ENCODE measurements at places on chromosomes 4 and X.

DNA sequence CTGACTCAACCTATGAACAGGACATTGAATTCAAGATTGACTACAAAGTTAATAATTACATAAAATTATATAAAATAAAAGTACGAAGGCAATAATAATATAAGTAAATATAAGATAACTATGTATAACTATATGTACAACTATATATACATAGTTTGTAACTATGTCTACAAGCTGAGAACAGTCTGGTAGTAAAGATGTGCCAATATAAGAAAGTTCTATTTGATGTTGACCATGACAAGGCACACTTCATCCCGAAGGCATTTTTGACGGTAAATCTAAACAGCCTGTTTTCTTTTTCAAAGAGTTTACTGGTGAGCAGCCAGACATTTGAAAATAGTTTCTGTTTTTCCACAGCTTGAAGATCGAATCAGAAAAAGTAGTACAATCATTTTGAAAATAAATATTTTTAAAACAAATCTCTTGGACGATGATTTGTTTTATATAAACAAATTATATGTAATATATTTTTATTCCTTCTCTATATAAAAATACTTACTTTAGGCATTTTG lies 112.9 kb downstream of the CEP44 start:
- no peak for DNase-seq
- no peak overlapping the region for H3K4me3 ChIP-seq
- H3K4me1 ChIP-seq: peaks cover 5% of the 10 kb centered on the region
- H3K27me3 ChIP-seq: peaks cover 6% of the 10 kb centered on the region
- H3K27ac ChIP-seq: no peak overlapping the region
- H3K36me3 ChIP-seq: no peaks in the 10 kb centered on the region

- H3K36me3 ChIP-seq: no peaks in the 10 kb centered on the region
- H3K4me1 ChIP-seq: no peaks in the 10 kb centered on the region
- H3K27me3 ChIP-seq: no peaks in the 10 kb centered on the region
- DNase-seq: no peak
These were observed 1196.7 kb downstream of the RAPGEF2 start for GRCh38 chr4:160299608-160300007.

DNA sequence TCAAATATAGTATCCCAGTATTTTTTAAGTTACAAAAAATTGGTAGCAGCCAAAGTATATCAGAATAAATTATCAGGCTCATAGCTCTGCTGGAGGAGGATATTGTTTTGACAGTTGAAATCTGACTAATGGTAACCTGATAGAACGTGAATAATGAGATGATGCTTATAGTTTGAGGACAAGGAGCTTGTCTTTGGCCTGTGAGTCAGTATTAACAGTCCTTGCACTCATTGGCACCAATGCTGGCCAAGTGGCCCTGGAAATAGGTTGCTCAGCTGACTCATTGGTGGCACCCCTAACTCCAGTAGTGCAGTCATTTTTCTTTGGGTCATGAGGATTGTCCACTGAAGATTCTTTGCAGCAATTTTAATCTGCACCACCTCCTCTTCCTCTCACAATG lies 203.3 kb upstream of the JADE1 start:
- no peak for DNase-seq
- H3K36me3 ChIP-seq: no peaks in the 10 kb centered on the region
- no peak overlapping the region for H3K4me3 ChIP-seq
- H3K4me1 ChIP-seq: no peaks in the 10 kb centered on the region
- peaks cover 5% of the 10 kb centered on the region for H3K27me3 ChIP-seq

DNA sequence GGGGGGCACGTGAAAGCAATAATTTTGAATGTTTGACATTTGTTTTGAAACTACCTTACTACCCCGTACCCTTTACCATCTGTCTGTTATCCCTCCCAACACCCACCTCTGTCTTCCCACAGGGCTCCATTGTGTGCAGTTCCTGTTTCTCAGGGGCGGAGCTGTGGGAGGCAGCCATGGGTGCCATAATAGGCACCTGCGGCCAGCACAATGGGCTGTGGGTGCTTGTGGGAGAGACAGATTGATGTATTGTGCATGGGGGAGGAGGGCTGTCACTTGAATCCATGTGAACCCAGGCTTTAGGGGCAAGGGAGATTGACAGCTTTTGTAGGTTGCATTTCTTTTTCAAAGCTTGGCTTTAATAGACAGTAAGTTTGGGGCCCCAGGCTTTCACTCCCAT lies 122.6 kb upstream of the CXorf66 start:
- H3K36me3 ChIP-seq: no peaks in the 10 kb centered on the region
- no peak overlapping the region for H3K27ac ChIP-seq
- no peak for DNase-seq
- no peak overlapping the region for H3K4me3 ChIP-seq

GRCh38 chr4:89586318-89586717 lies 250.6 kb downstream of the SNCA start:
- no peaks in the 10 kb centered on the region for H3K36me3 ChIP-seq
- H3K4me3 ChIP-seq: no peak overlapping the region
- no peak for DNase-seq

- no peak overlapping the region for H3K27ac ChIP-seq
- no peak for DNase-seq
- no peak overlapping the region for H3K4me3 ChIP-seq
- peaks cover 9% of the 10 kb centered on the region for H3K4me1 ChIP-seq
These were observed 9.4 kb downstream of the PLCXD1 start for GRCh38 chrX:290476-291166.

GRCh38 chr4:121679267-121679666 lies 17.5 kb downstream of the ANXA5 start:
- H3K27me3 ChIP-seq: no peaks in the 10 kb centered on the region
- peaks cover 5% of the 10 kb centered on the region for H3K4me1 ChIP-seq
- no peak overlapping the region for H3K27ac ChIP-seq
- DNase-seq: no peak
- no peak overlapping the region for H3K4me3 ChIP-seq

- H3K4me3 ChIP-seq: no peak overlapping the region
- no peak overlapping the region for H3K27ac ChIP-seq
- H3K27me3 ChIP-seq: no peaks in the 10 kb centered on the region
- no peaks in the 10 kb centered on the region for H3K36me3 ChIP-seq
These were observed 592.2 kb downstream of the SMARCA1 start for GRCh38 chrX:128931071-128931470.

GRCh38 chrX:29488919-29489318 lies 726.4 kb upstream of the MAGEB2 start:
- H3K4me3 ChIP-seq: no peak overlapping the region
- H3K27ac ChIP-seq: no peak overlapping the region
- H3K36me3 ChIP-seq: no peaks in the 10 kb centered on the region
- no peak for DNase-seq
- H3K27me3 ChIP-seq: no peaks in the 10 kb centered on the region

Measured in T-helper 2 cell treated with Interferon-gamma antibody and Interleukin-4, amounts not matched to agents 5 μg/mL and 100 μg/mL, for 36 hours (primary cell).